ENCODE measurements at places on chromosomes 12 and 14. TPM values are rescaled to one million over a fixed set of nuclear protein-coding genes. Genes with fewer than 3 reads are reported as not detected.

GRCh38 chr12:21764065-21764464, 10.4 kb downstream of the KCNJ8 start:
- peak; percentile 48 for DNase-seq

- DNase-seq: no peak
Measured at GRCh38 chr14:90511795-90512328, 115.0 kb downstream of the CALM1 start.

The MED6 gene
- 30.0 TPM for total RNA-seq

The KRT74 gene
- not detected for total RNA-seq

- no peak for DNase-seq
Measured at GRCh38 chr14:100594625-100594951, 7.4 kb upstream of the BEGAIN start.

DNA sequence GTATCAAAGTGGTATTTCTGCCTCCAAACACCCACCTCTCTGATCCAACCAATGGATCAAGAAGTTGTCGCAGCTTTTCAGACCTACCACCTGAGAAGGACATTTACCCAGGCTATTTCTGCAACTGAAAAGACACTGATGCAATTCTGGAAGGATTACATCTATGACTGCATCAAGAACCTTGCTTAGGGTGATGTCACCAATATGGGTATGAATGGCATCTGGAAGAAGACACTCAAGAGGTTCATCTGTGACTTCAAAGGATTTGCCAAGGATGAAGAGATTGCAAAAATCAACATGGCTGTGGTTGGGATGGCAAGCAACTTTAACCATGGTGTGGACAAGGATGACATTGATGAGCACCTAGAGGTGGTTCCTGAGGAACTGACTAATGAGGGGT, 154.2 kb downstream of the PCNX1 start:
- DNase-seq: no peak

- DNase-seq: no peak
Measured at GRCh38 chr12:87152841-87153528, 876.2 kb downstream of the C12orf50 start.

DNA sequence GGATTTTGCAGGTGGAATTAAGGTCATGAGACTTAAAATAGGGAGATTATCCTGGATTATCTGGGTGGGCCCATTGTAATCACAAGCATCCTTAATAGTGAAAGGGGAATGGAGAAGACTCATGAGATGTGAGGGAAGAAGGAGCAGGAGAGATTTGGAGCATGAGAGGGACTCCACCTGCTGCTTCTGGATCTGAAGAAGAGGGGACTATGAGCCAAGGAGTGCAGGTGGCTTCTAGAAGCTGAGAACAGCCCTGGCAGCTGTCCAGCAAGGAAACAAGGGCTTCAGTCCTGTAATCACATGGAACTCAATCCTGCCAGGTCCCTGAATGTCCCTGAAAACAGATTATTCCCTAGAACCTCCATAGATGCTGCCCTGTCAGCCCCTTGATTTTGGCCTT, 67.8 kb downstream of the PELI2 start:
- DNase-seq: no peak

DNA sequence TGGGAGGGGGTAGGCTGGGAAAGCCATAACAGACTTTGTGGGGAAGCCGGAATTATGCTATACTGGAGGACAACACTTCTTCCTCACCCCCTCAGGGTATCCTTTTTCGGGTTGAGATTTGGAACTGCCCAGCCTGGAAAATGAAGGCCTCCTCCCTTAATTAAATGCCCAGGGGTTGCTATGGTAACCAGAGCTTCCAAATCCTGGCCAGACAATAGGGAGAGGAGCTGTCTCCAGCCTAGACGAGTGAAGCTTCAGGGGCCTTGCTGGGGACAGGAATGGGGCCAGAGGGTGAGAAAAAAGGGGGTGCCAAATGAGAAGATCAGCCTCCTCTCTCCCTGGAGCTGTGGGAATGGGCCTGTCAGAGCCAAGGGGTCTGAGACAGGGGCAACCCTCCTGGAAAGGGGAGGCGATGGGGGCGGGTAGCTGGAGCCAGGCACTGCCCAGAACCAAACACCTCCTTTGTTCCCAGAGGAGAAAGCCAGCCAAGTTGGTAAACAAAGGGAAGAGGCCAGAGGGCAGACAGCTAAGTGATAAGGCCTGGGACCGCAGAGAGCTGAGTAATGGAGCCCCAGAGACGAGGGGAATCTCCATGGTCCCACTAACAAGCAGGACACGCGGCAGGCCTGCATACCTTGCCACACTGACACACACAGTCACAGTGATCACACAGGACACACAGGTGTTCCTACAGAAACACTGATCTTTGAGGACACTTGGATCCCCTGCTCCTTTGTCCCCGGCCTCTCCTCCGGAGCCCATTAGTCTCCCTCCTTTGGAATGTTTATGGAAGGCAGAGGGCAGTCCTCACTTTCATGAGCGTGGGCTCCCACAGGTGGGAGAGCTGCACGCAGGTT, 17.9 kb upstream of the RND1 start:
- peak; percentile 38 for DNase-seq

DNA sequence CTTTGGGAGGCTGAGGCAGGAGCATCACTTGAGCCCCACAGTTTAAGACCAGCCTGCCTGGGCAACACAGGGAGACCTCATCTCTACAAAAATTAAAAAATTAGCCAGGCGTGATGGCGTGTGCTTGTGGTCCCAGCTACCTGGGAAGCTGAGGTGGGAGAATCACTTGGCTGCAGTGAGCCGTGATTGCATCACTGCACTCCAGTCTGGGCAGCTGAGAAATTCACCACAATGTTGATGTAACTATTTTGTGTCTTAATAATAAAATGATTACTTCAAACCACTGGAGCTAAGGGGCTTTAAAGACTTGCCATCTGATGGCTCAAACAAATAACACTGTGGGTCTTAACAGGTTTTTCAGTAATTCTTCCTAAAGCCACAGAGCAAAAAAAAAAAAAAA, 10.8 kb downstream of the ERH start:
- DNase-seq: no peak

GRCh38 chr14:94342334-94342934, 19.3 kb upstream of the SERPINA6 start:
- peak; percentile 89 for DNase-seq

DNA sequence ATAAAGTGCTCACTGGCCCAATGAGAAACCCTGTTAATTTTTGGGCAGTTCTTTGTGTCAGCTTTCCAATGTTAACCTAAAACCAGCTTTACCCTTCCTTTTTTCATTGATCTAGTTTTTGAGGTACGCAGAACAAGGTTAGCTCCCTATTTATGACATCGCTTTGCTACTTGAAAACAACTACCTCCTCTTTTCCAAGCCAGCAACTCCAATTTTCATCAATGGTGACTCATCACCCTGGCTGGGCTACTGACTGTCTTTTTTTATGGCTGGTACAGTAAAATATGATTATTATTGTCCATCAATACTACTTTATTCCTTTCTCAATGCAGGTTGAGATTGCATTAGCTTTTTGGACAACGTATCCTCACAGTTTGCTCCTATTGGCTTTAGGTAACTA, 22.5 kb upstream of the AKAP6 start:
- no peak for DNase-seq

DNA sequence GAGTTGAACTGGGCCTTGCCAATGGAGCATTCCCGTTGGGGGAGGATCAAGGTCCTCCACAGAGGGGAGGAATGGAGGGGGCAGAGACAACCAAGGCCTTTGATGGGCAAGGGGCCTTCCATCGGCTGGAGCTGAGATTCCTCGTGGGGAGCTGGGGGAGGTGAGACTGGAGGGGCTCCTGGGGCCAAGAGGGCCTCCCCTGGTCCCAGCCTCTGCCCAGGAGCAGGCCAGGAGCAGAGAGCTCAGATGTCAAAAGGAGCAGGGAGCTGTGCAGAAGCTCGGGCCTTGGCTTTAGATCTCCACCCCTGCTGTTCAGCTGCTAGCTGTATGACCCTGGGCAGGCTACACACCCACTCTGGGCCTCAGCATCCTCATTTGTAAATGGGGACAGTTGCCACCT, 24.0 kb downstream of the TMEM63C start:
- DNase-seq: no peak

The FBLN5 gene
- total RNA-seq: 53.8 TPM

The SLC7A8 gene
- 39.5 TPM for total RNA-seq

DNA sequence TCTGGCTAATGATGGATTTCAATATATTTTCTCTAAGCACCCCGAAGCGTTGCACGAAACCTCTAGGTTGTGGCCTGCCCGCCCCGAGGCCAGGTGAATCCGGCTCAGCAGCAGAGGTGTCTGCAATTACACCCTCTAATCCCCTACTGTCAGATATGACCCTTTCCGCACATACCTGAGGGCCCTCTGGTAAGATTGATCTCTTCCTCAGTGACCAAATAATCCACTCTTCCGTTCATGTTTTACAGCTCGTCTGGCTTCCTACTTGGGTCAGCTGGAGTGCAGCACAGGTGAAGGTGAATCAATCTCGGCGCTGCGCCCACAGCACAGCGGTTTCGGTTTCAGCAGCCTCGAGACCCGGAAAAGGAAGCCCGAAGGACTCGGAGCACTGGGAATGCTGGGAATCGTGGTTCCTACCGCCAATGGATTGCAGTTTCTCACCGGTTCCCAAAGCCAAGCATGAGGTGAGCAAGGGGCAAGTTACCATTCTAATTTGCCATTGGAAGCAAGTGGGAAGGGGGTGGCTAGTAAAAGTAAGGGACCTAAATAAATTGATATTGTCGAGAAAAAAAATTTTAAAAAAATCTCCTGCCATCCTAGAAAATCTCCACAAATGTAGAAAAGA, at the start of gene SYNJ2BP:
SYNJ2BP (minus strand) TSS at position 366 of the 625 bp plus-strand sequence; CDS start at position 239, 127 bp downstream.
- DNase-seq: peak; percentile 86

- peak; percentile 98 for DNase-seq
Measured at GRCh38 chr14:61477712-61478462, 156.5 kb downstream of the PRKCH start.

The GLIPR1L1 gene
- not detected for total RNA-seq

The SLC7A7 gene
- total RNA-seq: 55.0 TPM

DNA sequence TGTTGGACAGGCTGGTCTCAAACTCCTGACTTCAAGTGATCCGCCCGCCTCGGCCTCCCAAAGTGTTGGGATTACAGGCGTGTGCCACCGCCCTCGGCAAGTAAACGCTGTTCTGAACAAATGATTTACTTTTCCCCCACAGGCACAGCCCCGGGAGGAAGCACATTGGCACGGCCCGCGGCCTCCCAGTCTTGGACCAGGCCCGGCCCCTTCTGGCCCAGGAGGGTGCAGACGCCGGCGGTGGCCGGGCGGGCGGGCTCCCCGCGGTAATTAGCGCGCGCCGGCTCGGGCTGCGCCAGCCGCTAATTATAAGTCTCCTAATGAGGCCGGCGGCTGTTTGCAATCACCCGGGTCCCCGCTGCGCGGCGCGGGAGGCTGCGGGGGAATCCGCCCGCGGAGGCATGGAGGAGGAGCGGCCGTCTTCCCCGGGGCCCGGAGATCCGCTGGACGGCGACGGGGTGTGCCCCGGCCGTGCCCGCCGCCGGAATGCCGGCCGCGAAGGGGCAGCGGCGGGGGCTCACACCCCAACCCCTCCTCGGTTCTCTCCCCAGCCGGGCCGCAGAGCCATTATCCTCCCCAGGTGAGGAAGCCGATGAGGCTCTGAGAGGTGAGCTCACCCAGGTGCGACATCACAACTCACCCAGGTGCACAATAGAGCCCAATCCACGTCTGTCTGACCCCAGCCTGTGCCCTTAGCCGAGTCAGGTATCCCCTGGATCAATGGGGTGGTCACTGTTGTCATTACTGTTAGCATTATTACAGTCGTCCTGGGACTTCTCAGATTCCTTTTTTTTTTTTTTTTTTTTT, 3.3 kb upstream of the POP5 start:
- DNase-seq: peak; percentile 35

GRCh38 chr14:54175298-54175942, 218.8 kb upstream of the BMP4 start:
- peak; percentile 48 for DNase-seq

The GPR137C gene
- 0.49 TPM for total RNA-seq

The FGF6 gene
- not detected for total RNA-seq

- no peak for DNase-seq
Measured at GRCh38 chr12:62914443-62915203, 20.3 kb downstream of the PPM1H start.

DNA sequence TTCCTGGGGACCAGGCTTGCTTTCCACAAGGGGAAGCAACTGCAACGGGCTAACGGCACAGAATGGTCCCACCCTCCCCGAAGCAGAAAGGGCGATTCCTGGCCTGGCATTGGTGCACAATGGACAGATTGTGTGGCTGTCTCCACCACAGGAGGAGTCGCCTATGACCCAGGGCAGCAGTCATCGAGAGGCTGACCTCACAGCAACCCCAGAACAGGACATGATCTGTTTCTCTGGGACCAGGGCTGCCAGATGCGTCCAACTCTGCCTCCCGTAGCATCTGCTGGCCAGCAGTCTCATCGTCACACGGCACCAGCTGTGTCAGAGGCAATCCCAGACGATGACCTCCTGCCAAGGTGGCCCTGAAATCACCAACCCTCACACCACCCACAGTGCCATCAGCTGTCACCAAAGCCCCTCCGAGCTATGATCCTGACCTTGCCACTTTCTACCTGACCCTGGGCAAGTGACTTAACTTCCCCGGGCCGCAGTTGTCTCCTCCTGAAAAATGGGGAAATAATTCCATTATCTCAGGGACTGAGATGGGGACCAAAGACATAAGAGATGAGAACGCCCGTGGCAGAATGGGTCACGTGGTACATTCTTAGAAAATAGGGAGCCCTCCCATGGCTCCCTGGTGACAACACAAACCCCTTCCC, 86.7 kb downstream of the CHGA start:
- DNase-seq: peak; percentile 40

- no peak for DNase-seq
Measured at GRCh38 chr14:68736471-68736871, 56.4 kb downstream of the ZFP36L1 start.

The SYT10 gene
- total RNA-seq: not detected

The IGFBP6 gene
- 53.5 TPM for total RNA-seq

The ENDOU gene
- 1.2 TPM for total RNA-seq

DNA sequence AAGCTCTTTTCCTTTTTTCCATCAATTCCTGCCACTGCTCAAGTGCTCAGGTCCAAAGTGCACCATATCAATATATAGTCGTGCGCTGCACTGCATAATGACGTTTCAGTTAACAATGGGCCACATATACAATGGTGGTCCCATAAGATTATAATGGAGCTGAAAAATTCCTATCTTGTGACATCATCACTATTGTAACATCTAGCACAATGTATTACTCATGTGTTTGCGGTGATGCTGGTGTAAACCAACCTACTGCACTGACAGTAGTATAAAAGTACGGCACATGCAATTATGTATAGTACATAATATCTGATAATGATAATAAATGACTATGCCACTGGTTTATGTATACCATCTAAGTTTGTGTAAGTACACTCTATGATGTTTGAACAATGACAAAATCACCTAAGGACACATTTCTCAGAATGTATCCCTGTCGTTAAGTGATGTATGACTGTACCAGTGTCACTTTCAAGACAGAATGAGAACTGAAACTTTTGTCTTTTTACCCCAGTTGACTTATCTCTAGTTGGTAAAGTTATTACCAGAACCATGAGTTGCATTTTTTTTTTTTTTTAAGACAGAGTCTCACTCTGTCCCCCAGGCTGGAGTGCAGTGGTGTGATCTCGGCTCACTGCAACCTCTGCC, 53.7 kb upstream of the INSM2 start:
- DNase-seq: no peak

The LRRC23 gene
- 83.2 TPM for total RNA-seq

The KRT72 gene
- total RNA-seq: not detected

The MGP gene
- 660 TPM for total RNA-seq

All from upper lobe of left lung (tissue), 6 donors.